Activated naive CD8-positive, alpha-beta T cell treated with anti-CD3 and anti-CD28 coated beads, Interleukin-2, amount 50 U/mL, for 24 hours (primary cell): ENCODE measurements at places on chromosomes 4 and X.

- DNase-seq = no peak
These were observed 6.9 kb upstream of the HAUS3 start for GRCh38 chr4:2248821-2249261.

- peak; percentile 42 for DNase-seq
These were observed 132.2 kb downstream of the STIM2 start for GRCh38 chr4:26992657-26993361.

- DNase-seq = no peak
These were observed 173.7 kb upstream of the GALNTL6 start for GRCh38 chr4:171639540-171639939.

- no peak for DNase-seq
These were observed 194.4 kb upstream of the CPEB2 start for GRCh38 chr4:14807856-14808255.

- DNase-seq = no peak
These were observed 831.2 kb downstream of the CCSER1 start for GRCh38 chr4:90958256-90958895.

DNA sequence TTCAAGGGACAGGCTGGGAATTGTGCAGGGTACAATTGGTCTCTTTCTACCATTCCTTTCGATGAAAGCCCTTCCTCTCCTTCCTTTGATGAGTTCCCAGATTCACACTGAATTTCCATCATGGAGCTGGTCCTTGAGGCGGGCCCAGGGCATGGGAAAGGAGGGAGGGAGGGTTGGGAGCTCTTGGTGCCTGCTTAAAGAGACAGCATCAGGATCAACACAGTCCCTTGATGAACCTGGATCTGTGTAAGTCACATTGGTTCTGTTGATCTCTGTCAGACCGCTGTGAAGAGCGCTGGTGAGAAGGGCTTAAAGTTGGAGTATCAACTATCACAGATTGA is 4.4 kb downstream of the PLP1 start:
- DNase-seq = no peak

DNA sequence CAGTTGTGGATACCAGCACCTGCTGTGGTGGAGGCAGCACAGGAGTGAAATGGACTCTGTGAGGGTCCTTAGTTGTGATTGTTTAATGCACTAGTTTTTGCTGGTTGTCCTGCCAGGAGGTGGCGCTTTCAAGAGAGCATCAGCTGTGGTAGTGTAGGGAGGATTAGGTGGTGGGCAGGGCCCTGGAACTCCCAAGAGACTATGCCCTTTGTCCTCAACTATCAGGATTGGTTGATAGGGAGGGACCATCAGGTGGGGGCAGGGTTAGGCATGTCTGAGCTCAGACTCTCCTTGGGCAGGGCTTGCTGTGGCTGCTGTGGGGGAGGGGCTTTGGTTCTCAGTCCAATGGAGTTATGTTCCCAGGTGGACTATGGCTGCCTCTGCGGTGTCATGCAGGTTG is 121.9 kb downstream of the RRAGB start:
- DNase-seq = no peak

DNA sequence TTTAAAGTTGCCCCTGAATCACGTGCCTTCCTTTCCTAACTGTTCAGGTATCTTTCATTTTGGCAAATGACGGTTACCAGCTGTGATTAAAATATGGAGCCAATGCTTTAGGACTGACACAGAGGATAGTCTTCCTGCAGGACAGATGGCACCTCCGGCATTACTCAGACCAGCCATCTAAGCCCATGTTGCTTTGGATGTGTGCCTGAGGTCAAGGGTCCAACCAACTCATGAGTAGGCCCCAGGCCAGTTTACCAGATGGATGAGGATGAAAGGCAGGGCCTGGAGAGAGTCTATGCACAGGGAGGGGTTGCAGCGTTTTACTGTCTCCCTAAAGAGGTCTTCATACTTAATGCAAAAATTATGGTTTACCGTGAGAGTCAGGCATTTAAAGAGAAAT is 174.0 kb upstream of the GATB start:
- DNase-seq = no peak

DNA sequence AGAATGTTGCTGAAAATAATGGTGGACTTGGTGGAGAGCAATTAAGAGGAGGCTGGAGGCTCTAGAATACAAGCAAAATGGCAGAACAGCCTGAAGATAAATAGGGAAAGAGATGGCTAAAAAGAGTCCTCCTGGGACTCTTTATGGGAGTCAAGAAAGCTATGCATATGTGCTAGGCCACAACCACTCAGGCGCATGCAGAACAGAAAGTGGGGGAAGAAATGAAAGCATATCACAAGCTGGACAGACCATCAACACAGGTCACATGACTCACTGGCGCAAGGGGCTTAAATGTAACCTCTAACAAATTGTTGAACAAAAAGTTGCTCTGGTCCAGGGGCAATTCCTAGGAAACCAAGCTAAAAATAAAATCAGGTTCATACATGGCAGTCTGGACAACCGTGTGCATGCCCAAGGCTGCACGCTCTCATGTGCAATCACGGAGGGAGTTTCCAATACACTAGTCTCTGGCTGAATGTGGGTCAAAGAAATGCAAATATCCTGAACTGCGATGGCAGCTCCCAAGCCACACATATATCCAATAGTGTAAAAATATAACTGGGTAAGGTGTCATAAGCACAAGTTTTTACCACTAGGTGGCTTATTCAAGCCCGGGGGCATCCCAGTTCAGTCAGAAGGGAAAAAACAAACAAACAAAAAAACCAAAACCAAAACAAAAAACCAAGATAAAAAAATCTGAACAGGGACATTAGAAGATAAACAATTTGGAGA is 45.4 kb downstream of the ZNF711 start:
- no peak for DNase-seq

DNA sequence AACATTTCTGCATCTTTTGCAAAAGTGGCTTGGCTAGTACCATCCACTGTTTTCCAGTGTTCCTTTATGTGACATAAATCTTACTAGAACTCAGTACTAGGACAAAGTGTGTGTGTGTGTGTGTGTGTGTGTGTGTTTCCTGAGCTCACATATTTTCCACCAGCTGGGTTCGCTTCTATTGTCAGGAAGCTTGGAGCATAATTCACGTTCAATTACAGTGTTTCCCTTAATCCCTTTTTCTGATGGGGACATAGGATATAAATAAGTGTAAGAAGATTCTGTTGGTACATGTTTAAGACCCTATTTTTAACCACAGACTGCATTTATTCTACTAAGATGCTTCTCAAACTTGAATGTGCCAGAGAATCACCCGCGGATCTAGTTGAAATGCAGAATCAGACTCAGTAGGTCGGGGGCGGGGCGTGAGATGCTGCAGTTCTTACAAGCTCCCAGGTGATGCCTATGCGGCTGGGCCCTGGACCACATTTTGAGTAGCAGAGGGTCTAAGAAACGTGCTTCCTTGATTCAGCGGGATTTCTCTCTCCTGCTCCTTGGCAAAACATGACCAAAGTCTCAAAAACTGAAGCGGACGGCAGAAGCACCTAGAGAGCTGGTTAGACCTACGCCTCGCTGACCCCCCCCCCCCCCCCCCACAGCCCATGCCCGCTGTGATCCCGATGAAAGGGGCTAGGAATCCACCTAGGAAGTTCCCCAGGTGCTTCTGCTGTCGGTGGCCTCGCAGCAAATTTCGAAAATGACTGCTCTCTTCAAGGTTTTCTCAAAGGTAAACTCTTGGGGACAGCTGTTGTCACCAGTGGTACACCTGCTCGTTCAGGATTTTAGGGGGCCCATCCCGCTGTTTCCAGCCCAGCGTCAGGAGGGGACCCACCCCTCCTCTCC is 797 bp downstream of the CD99L2 start:
- peak; percentile 40 for DNase-seq

DNA sequence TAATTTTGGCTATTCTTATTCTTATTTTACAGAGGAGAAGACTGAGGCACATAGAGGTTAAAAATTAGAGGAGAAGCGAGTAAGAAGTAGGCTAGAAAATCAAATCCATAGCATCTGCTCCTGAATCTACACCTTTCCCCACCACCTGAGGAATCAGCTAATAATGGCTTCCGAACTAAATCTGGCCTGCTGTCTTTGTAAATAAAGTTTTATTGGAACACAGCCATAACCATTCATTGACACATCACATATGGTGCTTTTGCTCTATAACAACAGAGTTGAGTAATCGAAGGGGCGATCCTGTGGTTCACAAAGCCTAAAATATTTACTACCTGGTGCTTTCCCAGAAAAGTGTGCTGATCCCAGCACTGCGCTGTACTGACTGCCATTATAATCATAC is 38.2 kb downstream of the F11 start:
- no peak for DNase-seq

- peak; percentile 69 for DNase-seq
These were observed 41.3 kb upstream of the ATP6AP2 start for GRCh38 chrX:40539214-40540142.

DNA sequence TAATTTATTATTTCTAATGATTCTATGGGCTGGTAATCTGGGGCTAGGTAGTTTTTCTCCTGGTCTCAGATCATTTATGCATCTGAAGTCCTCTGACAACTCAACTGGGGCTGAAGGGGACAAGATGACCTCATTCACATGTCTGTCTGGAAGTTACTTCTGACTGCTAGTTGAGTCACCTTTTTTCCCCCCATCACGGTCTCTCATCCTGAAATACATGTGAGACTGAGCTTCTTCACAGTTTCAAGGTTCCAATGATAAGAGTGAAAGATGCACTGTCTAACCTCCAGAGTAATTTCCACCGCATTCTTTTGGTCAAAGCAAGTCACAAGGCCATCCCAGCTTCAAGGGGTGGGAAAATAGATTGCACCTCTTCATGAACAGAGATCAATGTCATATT is 356.7 kb upstream of the RPS6KA3 start:
- DNase-seq = no peak

GRCh38 chrX:68665502-68665901 is 18.0 kb downstream of the STARD8 start:
- DNase-seq = no peak

DNA sequence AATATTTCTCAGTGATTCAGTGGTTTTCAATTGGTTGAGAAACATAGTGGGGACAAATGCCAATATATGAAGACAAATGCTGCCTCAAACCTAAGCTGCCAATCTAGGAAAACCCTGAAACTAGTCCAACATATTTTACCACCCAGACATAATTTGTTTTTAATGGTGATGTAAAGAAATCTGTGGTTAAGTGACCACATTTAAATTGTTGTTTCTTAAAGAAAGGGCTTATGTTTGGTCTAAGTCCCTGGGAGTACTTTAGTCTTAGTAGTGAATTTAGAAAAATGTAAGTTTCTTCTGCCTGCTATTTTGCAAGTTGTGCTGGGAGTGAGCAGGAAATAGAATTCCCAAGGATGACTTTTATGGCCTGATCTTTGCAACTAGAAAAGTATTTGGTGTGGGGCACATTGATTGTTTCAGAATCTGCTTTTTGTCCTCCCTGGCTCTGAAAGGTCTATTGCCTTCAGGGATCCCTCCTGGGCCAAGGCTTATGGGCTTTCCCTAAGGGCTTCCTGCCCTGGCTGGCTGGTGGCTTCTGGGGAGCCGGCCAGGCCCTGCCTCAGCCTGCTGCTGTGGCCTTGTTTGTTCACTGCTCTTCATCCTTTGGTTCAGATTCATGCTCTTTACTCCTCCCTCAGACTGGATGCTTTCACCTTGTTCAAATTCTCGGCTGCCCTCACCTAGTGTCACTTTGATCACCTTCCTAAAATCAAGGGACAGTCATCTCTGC is 169.8 kb upstream of the JADE1 start:
- no peak for DNase-seq

DNA sequence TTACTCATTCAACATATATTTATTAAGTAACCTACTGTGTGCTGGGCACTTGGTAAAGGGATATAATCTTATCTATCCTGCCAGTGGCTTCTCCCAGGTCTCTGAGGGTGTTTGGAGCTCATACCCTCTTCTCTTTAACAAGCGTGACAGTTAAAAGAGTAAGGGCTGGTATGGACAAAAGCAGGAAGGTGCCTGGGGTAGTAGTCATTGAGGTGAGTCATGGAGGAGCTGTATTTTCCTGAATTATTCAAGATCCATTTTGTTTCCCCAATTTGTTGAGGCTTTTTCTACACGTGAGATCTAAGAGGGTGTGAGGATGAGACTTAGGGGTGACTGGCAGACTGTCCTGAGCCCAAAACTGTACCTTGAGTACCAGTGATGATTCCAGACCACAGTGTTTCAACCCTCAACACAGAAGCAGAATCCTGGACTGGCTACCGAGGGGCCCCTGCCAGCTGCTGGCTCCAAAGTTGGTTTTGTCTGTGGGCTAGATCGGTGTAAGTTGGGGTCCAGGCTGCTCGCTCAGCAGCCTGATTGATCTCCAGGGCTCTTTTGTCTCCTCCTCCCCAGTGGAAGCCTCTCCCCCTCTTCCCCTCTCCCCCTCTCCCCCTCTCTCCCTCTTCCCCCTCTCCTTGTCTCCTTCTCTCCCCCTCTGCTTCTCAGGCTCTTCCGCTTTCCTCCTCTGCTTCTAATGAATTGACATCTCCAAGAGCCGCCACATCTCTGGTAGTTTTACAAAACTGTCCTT is at the start of gene DRP2:
Gene DRP2, plus strand, starts transcription at position 671 of the 748 bp plus-strand sequence. CDS start 11,862 bp downstream, outside the sequence.
- no peak for DNase-seq

- DNase-seq = no peak
These were observed 106.7 kb downstream of the GPM6A start for GRCh38 chr4:175705407-175705806.

DNA sequence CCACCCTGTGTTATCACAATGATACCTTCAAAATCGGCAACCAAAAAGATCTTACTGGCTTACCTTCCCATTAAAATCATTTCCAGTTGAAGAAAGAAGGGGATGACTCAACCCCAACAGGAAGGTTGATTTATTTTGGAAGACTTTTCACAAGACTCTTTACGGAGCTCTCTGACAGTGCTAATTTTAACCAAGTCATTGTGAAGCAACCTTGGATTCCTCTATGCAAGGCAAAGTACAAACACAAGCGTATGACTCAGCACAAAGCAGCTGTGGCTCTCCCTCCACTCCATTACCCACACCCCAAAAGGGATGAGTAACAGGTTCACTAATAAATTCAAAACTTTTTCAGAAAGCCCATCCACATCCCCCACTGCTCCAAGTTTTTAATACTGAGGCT is 213.8 kb upstream of the FGF13 start:
- DNase-seq = no peak

DNA sequence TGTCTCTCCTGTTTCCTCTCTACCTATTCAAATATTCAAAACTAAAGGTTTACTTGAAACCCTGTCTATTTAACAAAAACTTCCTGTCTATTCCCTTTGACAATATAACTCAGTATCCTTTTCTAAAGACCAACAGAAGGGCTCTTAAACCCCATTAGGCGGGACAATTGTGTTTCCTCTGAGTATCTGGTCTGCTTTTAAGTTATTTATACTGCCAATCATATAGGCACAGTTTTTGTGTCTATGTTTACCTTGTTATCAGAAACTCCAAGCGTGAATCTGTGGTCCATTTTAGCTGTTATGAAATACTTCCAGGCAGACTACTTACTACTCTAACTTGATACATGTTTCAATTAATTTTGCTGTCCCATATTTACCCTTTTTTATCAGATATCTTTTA is 350.0 kb upstream of the CTSO start:
- DNase-seq = no peak

DNA sequence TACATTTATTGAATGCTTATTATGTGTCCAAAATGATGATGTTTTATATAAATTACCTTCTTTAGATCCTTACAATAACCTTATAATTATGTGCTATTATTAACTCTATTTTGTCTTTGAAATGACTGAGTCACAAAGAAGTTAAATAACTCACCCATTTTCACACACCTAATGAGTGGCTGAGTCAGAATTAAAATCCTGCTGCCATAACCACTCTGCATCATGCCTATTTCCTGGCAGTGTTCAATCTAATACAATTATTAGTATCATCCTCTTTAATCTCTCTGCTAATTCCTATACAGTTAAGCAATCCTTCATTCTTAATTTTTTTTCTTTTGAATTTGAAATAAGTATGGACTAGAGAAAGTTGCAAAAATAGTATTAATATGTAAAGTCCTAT is 342.9 kb downstream of the CFAP299 start:
- DNase-seq = no peak

GRCh38 chr4:8292478-8293107 is 23.0 kb downstream of the HTRA3 start:
- no peak for DNase-seq
